Upper lobe of left lung (tissue), 6 donors: ENCODE measurements at places on chromosomes 2 and 18. TPM values are rescaled to one million over a fixed set of nuclear protein-coding genes. Genes with fewer than 3 reads are reported as not detected.

The ONECUT2 gene
- 0.24 TPM for total RNA-seq

- no peaks in the 10 kb centered on the region for H3K4me1 ChIP-seq
- DNase-seq: no peak
- no peaks in the 10 kb centered on the region for H3K27me3 ChIP-seq
- H3K36me3 ChIP-seq: no peaks in the 10 kb centered on the region
- H3K27ac ChIP-seq: no peak overlapping the region
- H3K4me3 ChIP-seq: no peak overlapping the region
Observed at GRCh38 chr18:62170857-62171256, 16.0 kb downstream of the PIGN start.

DNA sequence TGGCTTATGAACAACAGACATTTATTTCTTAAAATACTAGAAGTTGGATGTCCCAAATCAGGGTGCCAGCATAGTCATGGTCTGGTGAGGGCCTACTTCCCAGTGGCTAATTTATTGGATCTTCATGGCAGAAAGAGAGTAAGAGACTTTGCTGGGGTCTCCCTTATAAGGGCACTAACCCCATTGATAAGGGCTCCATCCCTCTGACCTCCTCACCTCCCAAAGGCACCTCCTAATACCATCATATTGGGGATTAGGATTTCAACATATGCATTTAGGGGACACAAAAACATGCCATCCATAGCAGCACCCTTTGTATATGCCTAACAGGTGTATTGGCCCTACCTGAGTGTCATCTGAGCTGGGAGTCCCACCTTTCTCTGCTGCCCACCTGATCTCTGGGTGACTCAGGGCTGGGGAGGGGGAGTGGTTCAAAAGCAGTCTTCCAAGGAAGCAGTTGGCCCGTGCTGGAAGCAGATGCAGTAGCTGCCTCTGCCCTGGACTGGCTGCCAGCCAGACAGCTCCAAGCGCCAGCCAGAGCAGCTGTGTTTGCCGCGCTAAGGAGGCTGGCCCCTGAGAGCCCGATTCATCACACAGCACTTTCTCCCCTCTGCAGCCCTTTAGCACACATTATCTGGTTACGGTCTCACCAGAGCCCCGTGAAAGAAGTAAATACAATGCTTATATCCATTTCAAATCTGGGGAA, 84.6 kb downstream of the SMAD7 start:
- H3K36me3 ChIP-seq: no peaks in the 10 kb centered on the region
- no peak overlapping the region for H3K27ac ChIP-seq
- H3K4me3 ChIP-seq: no peak overlapping the region

The SCYGR4 gene
- total RNA-seq: not detected

- no peaks in the 10 kb centered on the region for H3K4me1 ChIP-seq
- H3K36me3 ChIP-seq: no peaks in the 10 kb centered on the region
- H3K27me3 ChIP-seq: no peaks in the 10 kb centered on the region
- H3K4me3 ChIP-seq: no peak overlapping the region
Observed at GRCh38 chr2:149100739-149101699, 62.5 kb downstream of the LYPD6B start.

- no peak for DNase-seq
- no peak overlapping the region for H3K4me3 ChIP-seq
- no peaks in the 10 kb centered on the region for H3K4me1 ChIP-seq
- H3K36me3 ChIP-seq: no peaks in the 10 kb centered on the region
- H3K27me3 ChIP-seq: no peaks in the 10 kb centered on the region
Observed at GRCh38 chr2:108409768-108410167, 32.0 kb downstream of the SULT1C4 start.

The ALK gene
- total RNA-seq: 0.20 TPM

GRCh38 chr2:158912765-158913164, 55.7 kb upstream of the TANC1 start:
- no peak for DNase-seq
- H3K27ac ChIP-seq: no peak overlapping the region
- H3K4me3 ChIP-seq: no peak overlapping the region
- H3K27me3 ChIP-seq: no peaks in the 10 kb centered on the region
- no peaks in the 10 kb centered on the region for H3K4me1 ChIP-seq
- H3K36me3 ChIP-seq: no peaks in the 10 kb centered on the region

The ADAM23 gene
- 3.5 TPM for total RNA-seq

The IL1R2 gene
- 26.8 TPM for total RNA-seq

DNA sequence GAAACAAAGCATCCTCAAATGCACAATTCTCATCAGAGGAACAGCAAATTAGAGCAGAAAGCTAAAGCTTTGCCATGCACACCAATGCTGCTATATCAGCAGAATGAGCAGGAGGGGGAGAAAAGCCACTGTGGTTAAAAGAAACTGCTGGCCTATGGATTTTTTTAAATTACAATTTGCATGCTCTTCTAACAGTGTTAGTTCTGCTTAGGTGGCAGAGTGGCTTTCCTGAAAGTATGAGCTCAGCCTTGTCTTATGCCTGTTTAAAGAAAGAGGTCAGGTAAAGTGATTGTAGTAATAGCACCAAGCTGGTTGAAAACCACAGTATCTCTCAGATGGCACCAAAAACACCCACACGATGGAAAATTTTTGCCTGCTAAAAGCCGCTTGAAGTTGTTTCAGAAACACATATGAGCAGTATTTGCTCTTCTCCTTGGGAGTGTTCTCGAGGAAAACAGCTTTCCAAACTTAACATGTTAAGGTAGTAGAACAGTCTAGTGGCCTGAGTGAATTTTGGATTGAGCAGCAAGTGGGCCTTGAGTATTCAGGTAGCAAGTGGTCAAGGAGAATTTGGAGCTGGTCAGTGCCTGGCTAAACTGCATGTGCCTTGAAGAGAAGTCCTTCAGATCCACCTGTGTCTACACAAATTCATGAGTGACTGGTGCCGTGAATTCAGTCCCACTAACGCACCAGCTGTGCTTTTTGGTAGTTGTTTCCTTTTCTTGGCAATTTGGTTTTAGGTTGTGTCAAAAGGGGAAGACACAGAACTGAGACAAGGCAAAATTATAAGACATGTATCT, 19.6 kb upstream of the NDUFV2 start:
- peaks cover 13% of the 10 kb centered on the region for H3K4me1 ChIP-seq
- H3K27ac ChIP-seq: no peak overlapping the region
- DNase-seq: peak; percentile 30
- H3K27me3 ChIP-seq: no peaks in the 10 kb centered on the region
- no peaks in the 10 kb centered on the region for H3K36me3 ChIP-seq

GRCh38 chr2:62306751-62307468, 111.0 kb downstream of the B3GNT2 start:
- H3K4me3 ChIP-seq: no peak overlapping the region
- peaks cover 56% of the 10 kb centered on the region for H3K4me1 ChIP-seq
- H3K27ac ChIP-seq: peak overlapping the region; percentile 69
- no peaks in the 10 kb centered on the region for H3K36me3 ChIP-seq
- no peaks in the 10 kb centered on the region for H3K27me3 ChIP-seq

- no peaks in the 10 kb centered on the region for H3K27me3 ChIP-seq
- H3K36me3 ChIP-seq: peaks cover 32% of the 10 kb centered on the region
Observed at GRCh38 chr2:203043226-203043625, 28.6 kb downstream of the NBEAL1 start.

DNA sequence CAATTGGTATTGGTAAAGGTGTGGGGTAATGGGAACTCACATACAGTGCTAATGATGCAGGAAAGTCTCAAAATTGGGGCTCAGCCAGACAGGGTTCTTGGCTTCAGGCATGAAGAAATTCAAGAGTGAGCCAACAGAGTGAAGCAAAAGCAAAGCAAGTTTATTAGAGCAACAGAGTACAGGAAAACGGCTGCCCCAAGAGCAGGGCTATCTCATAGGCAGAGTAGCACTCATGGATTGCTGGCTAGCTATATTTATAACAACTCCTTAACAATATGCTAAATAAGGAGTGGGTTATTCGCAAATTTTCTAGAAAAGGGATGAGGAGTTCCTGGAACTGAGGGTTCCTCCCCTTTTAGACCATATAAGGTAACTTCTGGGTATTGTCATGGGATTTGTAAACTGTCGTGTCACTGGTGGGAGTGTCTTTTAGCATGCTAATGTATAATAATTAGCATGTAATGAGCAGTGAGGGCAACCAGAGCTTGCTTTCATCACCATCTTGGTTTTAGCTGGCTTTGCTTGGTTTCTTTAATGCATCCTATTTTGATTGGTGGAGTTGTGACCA, 233.8 kb upstream of the NOL4 start:
- H3K4me1 ChIP-seq: no peaks in the 10 kb centered on the region
- H3K4me3 ChIP-seq: no peak overlapping the region
- H3K27me3 ChIP-seq: no peaks in the 10 kb centered on the region
- no peak for DNase-seq
- H3K36me3 ChIP-seq: no peaks in the 10 kb centered on the region
- H3K27ac ChIP-seq: no peak overlapping the region

The STPG4 gene
- 0.52 TPM for total RNA-seq

The USP40 gene
- total RNA-seq: 75.4 TPM

The TUBB6 gene
- 184 TPM for total RNA-seq

- no peaks in the 10 kb centered on the region for H3K4me1 ChIP-seq
- DNase-seq: no peak
- no peaks in the 10 kb centered on the region for H3K27me3 ChIP-seq
- H3K4me3 ChIP-seq: no peak overlapping the region
- H3K27ac ChIP-seq: no peak overlapping the region
- no peaks in the 10 kb centered on the region for H3K36me3 ChIP-seq
Observed at GRCh38 chr18:63069496-63069895, 250.1 kb downstream of the BCL2 start.

- DNase-seq: peak; percentile 46
- peaks cover 23% of the 10 kb centered on the region for H3K36me3 ChIP-seq
- H3K4me3 ChIP-seq: no peak overlapping the region
Observed at GRCh38 chr18:23523429-23524212, 20.3 kb downstream of the RMC1 start.

DNA sequence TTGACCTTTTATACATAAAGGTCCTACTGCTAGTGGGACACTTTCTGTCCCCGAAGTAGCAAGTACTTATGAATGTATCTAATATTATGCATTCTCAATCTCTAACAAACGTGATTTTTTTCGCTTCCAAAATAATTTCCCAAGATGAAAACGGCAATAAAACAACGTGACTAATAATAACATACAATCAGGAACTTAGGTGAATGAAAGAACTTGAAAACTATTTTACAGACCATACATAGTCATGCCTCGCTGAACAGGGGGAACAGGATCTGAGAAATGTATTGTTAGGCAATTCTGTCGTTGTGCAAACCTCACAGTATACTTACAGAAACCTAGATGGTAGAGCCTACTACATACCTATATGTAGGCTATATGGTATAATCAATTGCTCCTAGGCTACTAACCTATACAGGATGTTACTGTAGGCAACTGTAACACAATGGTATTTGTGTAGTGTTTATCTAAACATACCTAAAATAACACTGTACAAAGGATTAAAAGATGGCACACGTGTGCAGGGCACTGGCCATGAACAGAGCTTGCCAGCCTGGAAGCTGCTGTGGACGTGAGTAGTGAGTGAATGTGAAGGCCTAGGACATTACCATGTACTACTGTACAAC, 2.5 kb downstream of the RTN4 start:
- H3K4me3 ChIP-seq: peak overlapping the region; percentile 93
- no peaks in the 10 kb centered on the region for H3K27me3 ChIP-seq
- no peak for DNase-seq
- peak overlapping the region; percentile 99 for H3K27ac ChIP-seq
- no peaks in the 10 kb centered on the region for H3K36me3 ChIP-seq

DNA sequence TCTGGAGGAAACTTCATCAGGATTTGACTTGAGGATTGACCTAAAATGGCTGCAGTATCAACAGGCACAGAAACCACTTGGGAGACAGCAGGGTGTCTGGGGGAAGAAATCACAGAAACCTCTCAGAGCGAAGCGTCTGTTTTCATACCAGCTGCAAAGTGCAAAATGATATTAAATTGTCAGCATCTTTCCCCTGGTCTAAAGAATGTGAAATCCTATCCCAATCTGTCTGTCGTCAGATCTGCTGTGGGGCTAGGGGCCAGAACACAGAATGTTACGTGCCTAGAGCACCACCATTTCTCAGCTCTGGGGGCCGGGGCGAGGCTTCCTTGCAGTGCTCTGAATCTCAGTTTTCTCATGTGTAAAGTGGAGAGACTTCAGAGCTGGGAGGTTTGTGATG, 54.1 kb upstream of the MYCN start:
- no peak overlapping the region for H3K4me3 ChIP-seq
- no peaks in the 10 kb centered on the region for H3K27me3 ChIP-seq

DNA sequence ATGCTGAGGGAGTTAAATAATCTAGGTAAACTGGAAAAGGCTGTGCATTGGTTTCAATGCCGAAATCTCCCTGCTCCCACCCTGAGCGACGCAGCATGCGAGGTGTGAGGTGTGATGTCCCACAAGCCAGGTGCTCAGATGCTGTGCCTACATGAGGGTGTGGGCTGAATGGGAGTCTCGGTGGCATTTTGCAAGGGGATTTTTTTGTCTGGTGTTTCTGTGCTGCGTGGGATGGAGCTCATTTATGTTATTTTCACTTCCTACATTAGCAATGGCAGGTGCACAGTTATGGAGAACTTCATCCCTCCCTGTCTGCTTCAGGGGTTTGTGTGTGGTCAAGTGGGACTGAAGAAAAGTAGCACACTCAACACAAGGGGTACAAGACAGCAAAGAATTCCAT, 110.2 kb upstream of the CCDC68 start:
- H3K4me3 ChIP-seq: no peak overlapping the region
- H3K4me1 ChIP-seq: no peaks in the 10 kb centered on the region
- H3K27ac ChIP-seq: no peak overlapping the region
- no peak for DNase-seq

DNA sequence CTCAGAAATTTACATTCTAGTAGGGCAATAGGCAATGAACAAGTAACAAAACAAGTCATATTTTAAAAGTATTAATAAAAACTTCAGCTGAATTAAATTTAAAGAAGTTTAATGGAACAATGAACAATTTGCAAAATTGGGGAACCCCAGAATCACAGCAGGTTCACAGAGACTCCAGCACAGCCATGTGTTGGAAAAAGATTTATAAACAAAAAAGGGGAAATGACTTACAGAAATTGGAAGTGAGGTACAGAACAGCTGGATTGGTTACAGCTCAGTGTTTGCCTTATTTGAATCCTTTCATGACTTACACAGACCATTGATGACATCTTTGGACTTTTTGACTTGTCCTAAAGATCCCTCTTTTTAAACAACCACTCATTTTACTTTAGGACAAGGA, 179.9 kb upstream of the SCN7A start:
- no peaks in the 10 kb centered on the region for H3K4me1 ChIP-seq
- no peak for DNase-seq
- no peak overlapping the region for H3K4me3 ChIP-seq
- no peaks in the 10 kb centered on the region for H3K27me3 ChIP-seq

DNA sequence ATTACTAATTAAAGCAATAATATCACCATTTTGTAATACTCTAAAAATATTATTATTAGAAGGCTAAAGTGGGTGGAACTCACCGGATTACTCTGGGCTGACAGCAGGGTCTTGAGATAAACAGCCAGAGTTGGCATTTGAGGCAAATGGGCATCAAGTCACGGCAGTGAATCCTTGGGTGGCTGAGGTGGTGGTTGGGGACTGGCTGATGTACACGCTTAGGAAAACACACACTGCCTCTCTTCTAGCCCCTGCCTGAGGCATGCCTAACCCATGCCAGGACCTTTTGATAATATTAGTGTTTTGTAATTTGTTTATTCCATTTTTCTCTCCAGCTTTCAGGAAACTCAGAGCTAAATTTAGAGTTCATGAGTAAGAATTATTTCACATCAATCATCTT, 76.8 kb downstream of the ACKR3 start:
- H3K27ac ChIP-seq: no peak overlapping the region
- no peak overlapping the region for H3K4me3 ChIP-seq
- H3K27me3 ChIP-seq: no peaks in the 10 kb centered on the region
- no peaks in the 10 kb centered on the region for H3K36me3 ChIP-seq
- DNase-seq: no peak

The ASAP2 gene
- 20.9 TPM for total RNA-seq

The G6PC2 gene
- total RNA-seq: not detected
